Activated CD8-positive, alpha-beta memory T cell treated with anti-CD3 and anti-CD28 coated beads for 48 hours (primary cell): ENCODE measurements at places on chromosomes 13 and 19.

- DNase-seq = no peak
These were observed at the start of gene CEACAM4 for GRCh38 chr19:41626877-41627276. CEACAM4 (minus strand) TSS chr19:41627074; CDS start chr19:41626963, 111 bp downstream.

GRCh38 chr19:14473073-14473977 is 1.8 kb downstream of the PTGER1 start:
- no peak for DNase-seq

- no peak for DNase-seq
These were observed 186.1 kb downstream of the PCCA start for GRCh38 chr13:100274942-100275506.

DNA sequence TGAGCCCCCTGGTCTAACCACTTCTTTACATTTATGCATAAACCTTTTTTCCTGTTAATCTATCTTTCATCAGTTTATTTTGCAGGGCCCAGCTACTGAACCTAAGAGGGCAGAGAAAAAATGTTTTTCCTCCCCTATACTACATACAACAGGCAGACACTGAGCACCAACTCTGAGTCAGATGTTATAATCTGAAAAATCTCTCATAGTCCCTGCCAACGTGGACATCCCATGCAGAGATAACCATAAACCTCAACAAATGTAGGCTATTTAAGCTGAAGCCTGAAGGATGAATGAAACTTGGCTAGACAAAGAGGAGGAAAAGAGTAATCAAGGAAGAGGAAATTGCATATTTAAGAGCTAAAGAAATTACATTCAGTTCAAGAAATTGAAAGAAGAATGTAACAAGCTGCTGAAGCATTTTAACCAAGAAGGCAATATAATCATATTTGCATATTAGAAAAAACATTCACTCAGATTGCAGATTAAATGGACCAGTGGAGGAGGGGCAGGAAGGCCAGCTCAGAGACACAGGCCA is 2.6 kb downstream of the NEK3 start:
- DNase-seq = no peak

DNA sequence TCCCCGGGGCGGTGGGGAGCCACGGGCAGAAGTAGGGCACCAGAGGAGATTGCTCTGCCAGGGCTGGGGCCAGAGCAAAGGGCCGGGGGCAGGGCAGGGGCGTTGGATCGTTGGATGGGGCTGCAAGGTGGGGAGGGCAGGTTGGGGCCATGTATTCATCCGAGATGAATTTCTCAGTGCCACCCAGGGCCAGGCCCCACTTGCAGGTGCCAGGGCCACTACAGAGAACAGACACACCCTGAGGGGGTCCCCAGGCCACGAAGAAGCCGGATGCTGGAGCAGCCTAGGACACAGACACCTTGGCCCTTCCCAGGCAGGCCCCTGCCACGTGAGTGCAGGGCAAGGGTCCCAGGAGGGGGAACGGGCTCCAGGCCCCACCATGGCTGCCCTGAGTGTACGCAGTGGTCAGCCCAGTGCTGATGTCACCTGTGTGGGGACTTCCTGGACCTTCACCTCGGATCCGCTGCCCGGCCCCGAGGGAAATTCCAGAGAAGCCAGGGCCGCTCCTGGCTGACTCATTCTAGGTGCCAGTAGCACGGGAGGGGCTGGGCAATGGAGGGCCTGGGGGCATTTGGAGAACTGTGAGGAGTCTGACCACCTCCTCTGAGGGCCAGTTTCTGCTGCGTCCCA is 9.6 kb upstream of the SBNO2 start:
- no peak for DNase-seq

DNA sequence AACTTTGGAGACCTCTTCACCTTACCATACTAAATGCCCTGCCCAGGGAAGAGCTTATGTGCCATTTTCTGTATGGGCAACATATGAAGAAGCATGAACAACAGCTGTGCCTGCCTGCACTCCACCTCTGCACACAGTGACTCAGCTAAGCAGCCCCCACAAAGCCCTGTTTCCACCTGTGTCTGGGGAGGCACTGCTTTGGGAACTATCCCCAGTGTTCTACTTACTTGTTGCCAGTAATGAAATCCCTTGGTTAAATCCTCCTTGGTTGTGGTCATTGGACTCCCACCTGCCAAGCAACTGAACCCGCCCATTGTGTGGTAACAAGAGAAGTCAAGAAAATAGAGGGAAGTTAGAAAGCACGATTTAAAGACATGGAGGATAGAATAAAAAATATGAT is 84.6 kb downstream of the NALCN start:
- DNase-seq = no peak

GRCh38 chr13:57583529-57583928 is 48.0 kb upstream of the PCDH17 start:
- no peak for DNase-seq

DNA sequence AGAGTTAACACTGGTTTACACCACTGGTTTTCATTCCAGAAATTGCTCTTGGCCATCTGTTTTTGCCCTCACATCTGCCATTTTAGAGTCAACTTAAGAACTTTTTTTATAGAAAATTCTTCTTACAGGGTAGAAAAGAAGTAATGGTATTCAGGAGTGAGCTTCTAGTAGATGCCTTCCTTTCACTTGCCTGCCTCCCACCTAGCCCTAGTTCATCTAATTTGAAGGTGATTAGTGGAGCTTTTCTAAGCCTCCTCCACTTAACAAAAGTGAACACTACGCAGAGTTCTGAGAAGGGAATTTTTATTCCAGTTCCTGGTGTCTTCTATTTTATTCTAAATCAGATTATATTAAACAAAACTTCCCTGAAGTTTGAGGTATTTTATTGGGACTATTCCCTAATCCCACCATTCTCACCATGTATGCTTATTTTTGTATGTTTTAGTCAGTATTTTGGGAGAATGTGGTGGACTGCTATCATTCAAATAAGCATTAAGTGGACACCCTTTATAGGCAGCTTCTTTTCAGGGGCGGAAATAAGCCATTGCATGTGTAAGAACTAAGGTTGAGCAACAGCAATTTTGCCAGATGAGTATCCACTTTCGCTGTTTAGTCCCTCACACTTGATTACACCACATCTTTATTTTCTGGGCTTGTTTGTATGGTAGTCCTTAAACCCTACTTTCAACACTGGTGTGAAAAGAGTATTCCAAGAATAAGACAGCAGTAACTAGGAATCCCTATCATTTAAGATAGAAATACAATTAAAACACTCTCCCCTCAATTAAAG is 156.9 kb downstream of the ENOX1 start:
- no peak for DNase-seq

- no peak for DNase-seq
These were observed 245.9 kb downstream of the ITGBL1 start for GRCh38 chr13:101698400-101698799.

DNA sequence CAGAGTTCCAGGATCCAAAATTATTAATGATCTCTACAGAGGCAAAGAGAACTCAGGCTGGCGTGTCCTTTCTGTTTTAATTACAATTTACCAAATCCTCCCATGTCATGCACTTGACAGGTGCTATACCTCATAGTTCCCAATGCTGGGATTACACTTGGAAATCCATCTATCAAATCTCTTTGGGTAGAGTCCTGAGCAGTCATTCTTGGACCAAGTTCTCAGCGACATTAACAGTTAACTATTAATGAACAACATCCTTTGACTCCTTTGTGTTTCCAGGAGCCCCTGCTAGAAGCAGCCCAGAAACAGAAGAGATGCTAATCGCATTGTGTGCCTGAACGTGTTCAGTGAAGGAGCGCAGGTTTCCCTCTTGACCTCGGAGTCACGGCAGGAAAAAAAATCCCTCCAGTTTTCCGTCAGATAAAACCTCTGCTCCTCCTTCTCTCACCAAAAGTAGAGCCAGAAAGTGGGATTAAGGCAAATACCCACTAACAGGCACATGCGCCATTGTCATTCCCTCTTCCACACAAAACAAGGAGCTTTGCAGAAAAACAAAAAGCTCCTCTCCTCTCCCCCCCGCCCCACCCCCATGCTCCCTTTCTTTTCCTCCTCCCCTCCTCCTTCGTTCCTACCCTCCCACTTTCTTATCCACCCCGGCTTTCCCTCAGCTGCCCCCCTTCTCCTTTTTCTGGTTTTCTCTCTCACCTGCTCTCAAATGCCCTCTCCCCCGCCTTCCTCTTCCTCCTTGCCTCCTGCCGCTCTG is 224.7 kb downstream of the ZIC5 start:
- DNase-seq = no peak
